ENCODE measurements at places on chromosomes 3 and 15. TPM values are rescaled to one million over a fixed set of nuclear protein-coding genes. Genes with fewer than 3 reads are reported as not detected.

Gene HCN4
- not detected for total RNA-seq

DNA sequence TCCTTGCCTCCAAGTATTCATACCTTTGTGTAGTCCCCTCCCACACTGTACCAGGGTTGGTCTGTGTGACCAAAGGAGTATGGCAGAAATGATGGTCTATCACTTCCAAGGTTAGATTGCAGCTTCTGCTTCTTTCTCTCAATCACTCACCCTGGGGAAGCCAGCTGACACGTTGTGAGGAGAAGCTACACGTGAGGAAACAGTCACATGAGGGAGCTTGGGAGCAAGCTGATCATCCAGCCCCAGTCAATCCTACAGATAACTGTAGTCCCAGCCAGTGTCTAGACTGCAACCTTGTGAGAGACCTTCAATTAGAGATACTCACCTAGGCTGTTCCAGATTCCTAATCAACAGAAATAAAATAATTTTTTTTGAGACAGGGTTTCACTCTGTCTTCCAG is 6.2 kb upstream of the ZNF774 start:
- H3K4me1 ChIP-seq: no peaks in the 10 kb centered on the region
- H3K27ac ChIP-seq: no peak overlapping the region
- no peak for DNase-seq
- H3K36me3 ChIP-seq: no peaks in the 10 kb centered on the region
- H3K27me3 ChIP-seq: no peaks in the 10 kb centered on the region

Gene TM4SF4
- total RNA-seq: 184 TPM

DNA sequence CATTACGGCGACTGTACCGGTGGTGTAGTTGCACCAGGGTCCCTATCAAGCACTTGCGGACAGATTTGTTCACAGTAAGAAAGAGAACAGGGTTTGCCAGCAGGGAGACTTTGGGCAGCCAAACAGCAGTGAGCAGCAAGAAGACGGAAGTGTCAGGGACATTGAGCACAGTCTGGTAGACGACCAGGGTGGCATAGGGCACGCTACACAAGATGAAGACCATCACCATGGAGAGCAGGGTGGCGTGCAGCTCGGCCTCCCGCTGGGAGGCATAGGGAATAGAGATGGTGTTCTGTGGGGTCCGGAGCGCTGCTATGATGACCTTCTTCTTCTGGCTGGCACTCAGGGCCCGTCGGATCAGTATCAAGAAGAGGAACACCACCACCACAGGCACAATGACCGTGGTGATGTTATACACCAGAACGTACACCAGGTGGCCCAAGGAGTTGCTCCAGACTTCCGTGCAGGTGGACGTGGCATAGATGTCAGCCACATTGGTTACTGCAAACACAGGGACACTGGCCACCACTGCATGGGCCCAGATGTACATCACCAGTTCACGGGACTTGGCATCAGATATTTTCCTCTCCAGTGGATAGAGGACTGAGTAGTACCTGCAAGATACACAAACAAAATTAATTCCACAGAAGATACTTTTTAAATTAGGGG is 19.1 kb upstream of the FSIP1 start:
- no peaks in the 10 kb centered on the region for H3K27me3 ChIP-seq
- no peaks in the 10 kb centered on the region for H3K36me3 ChIP-seq
- no peak overlapping the region for H3K27ac ChIP-seq

DNA sequence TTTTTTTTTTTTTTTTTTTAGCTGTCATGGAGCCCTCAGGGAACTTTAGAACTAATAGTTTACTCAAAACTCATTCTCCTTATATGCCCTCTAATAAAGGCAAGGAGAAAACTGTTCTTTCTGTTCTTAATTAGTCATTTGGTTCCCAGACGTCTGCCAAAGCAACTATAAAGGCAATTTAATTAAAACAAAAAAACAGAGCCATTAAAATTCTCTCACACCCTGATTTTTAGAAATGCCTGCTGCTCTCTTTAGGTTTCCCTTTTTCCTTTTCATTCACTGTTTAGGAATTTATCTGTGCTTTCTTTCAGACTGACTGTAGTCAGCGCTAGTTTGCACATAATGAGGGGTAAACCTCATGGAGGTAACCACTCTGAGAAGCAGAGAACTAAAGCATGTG is 463.6 kb upstream of the THRB start:
- no peak for DNase-seq
- H3K27ac ChIP-seq: no peak overlapping the region
- no peaks in the 10 kb centered on the region for H3K4me1 ChIP-seq
- H3K36me3 ChIP-seq: no peaks in the 10 kb centered on the region

DNA sequence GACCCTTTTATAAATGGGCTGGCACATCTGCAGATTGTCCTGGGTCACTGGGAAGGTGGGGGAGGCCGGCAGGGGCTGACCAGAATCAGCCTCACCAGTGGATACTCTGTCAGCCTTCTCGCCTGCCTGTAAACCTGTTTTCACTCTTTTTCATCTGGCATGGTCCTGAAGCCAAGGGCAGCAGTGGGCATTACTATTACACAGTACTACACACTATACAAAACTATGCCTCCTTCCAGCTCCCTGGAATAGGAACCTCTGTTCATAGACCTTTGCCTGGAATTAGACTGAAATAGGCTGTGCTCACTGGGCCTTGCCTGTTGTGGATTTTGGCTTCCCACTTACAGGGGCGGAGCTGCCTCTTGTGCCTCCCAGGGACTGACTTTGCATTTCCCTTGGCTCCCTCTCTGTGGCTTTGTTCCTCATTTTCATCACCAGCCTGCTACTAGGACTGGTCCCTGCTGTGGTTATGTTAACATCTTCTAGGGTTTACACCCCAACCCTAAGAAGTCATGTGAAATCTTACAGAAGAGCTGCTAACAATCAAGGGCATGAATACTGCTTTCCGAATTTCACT is 120.7 kb downstream of the FNDC3B start:
- peaks cover 4% of the 10 kb centered on the region for H3K4me1 ChIP-seq
- DNase-seq: no peak
- no peak overlapping the region for H3K4me3 ChIP-seq
- H3K27ac ChIP-seq: peak overlapping the region; percentile 52

DNA sequence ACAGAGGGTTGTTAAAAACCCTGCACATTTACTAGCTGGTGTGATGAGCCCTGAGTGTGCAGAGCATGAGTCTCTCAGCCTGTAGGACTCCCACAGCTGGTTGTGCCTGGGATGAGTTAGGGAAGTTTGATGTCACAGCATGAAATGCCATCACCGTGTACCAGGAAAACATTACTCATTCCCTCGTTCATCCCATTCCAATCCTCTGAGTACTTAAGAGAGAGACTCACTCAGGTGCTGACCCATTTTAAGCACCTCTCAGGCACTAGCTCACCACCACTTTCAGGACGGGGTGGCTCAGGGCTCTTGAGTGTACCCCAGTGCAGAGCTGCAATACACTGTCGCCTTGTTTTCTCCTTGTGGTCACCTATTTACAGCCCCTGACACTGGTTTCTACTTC is 18.7 kb downstream of the MGLL start:
- H3K27me3 ChIP-seq: no peaks in the 10 kb centered on the region
- H3K27ac ChIP-seq: no peak overlapping the region
- H3K36me3 ChIP-seq: peaks cover 25% of the 10 kb centered on the region
- peaks cover 5% of the 10 kb centered on the region for H3K4me1 ChIP-seq

DNA sequence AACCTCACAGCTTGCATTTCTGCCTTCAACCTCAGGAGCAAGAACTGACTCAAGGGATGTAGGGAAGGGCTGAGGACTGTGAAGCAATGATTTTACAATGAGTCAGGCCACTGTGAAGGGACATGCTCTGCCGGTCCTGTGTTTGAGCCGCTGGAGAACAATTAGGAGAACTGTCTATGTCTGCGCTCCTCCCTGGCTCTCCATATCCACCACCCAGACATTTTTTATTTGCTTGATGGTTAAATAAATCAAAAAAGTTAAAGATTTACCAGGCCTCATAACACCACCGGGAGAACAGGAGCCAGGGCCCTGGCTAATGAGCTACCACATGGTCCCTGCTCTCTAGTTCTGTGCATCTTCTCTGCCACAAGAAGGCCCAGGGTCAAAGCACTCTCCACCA is 29.6 kb downstream of the SEC61A1 start:
- H3K4me1 ChIP-seq: peaks cover 18% of the 10 kb centered on the region
- no peaks in the 10 kb centered on the region for H3K27me3 ChIP-seq
- peak overlapping the region; percentile 54 for H3K4me3 ChIP-seq
- no peak for DNase-seq
- H3K36me3 ChIP-seq: no peaks in the 10 kb centered on the region

- H3K27ac ChIP-seq: no peak overlapping the region
- H3K4me3 ChIP-seq: no peak overlapping the region
- no peaks in the 10 kb centered on the region for H3K36me3 ChIP-seq
- peaks cover 5% of the 10 kb centered on the region for H3K4me1 ChIP-seq
Observed at GRCh38 chr3:168127466-168127865, 31.7 kb upstream of the GOLIM4 start.

Gene LRRC57
- total RNA-seq: 7.4 TPM

DNA sequence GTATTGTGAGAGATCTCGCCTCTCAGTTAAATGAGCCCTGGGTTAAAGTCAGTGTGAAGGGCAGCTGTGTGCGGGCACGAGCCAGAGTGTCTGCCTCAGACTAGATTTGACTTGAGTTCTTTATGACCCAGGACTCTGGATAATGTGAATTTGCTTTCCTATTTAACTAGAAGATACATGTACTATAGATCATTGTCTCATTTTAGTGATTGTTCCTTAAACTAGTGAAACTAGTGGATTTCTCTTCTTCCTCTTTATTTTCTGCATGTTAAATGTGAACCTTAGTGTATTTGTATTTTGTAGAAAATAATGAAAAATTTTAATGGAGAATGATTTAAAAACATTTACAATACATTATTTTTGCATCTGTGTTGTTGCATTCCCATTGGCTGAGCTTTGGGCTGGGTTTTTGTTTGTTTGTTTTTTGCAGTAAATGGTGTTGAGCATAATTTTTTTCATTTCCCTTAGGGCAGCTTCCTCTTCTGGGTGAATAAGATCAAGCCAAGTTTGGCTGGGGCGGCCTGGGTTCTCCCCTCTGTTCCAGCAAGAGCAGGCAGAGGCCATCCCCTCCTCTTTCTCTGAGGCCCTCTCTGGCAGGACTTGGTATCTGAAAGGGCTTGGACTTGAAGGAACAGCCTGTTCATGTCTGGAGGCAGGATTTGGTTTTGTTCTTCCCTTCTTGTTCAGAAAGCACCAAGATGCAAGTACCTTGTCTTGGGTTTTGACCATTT is 15.0 kb downstream of the GCSAM start:
- peaks cover 8% of the 10 kb centered on the region for H3K4me1 ChIP-seq
- H3K36me3 ChIP-seq: no peaks in the 10 kb centered on the region
- no peaks in the 10 kb centered on the region for H3K27me3 ChIP-seq

Data from liver (tissue), 10 donors.